Pancreas (tissue), 10 donors: ENCODE measurements at places on chromosomes 6 and 20. TPM values are rescaled to one million over a fixed set of nuclear protein-coding genes. Genes with fewer than 3 reads are reported as not detected.

DNA sequence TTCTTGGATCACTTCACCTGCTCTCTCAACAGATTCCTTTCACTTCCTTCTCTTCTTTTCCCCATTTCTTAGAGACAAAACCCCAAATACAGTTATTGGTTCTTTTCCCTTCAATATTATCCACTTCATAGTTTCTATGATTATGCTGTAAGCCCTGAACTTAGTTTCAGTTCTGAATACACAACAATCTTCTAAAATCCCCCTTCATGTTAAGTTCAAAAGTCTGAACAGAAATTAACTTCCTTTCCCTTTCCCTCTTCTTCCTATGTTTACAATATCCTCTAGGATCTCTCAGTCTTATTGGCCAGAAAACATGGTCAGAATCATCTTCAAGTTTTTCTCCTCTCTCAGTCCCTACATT lies 57.7 kb downstream of the OGFRL1 start:
- H3K27ac ChIP-seq = no peak overlapping the region
- no peak overlapping the region for H3K4me3 ChIP-seq
- H3K4me1 ChIP-seq = no peaks in the 10 kb centered on the region
- no peak for DNase-seq

DNA sequence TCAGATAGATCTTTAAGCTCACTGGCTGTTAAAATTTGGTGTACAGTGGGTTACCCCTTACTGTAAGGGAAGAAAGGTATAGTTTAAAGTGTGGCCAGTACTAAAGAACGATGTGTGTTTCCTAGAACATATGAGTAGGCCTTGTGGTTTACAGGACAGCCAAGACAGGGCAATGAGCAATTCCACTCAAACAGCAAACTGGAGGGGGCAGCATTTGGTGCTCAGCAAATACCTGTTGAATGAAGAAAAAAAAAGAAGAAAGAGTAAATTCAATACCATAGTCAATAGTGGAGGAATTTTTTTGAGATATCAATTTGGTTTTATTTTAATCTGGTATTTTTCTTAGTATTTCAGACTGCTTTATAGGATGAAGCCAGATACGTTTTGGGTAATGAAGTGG lies 3.8 kb upstream of the NCOA5 start:
- H3K36me3 ChIP-seq = no peaks in the 10 kb centered on the region
- no peak for DNase-seq
- no peak overlapping the region for H3K4me3 ChIP-seq
- no peak overlapping the region for H3K27ac ChIP-seq
- no peaks in the 10 kb centered on the region for H3K27me3 ChIP-seq

DNA sequence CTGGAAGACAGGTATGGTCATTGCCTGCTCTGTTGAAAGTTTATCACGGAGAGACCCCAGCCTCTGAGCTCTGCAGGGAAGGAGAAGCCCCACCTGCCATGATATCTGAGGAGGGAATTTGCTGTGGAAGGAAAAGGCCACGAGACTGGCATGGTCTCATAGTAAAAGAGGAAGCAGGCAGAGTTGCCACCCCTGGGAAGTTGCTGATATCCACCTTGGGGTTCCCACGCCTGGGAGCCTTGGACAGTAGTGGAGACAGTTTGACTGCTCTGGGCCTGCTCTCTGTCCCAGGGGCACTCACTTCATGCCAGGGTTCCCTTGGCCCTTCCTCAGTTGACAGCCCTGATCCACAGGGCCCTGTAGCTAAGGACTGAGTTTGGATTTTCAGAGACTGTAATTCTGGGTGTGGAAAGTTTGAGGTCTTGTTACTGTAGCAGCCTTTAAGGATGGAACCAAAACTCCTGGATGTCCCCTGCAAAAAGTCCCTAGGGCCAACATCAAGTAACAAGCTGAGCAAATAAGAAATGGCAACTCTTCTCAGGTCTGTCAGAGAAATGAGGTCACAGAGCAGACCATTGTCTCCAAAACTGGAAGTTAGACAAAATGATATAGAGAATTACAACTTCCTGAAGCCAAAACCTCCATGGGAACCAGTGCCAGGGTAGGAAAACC lies 6.9 kb upstream of the SIRPB1 start:
- H3K27ac ChIP-seq = no peak overlapping the region
- no peaks in the 10 kb centered on the region for H3K4me1 ChIP-seq
- H3K27me3 ChIP-seq = no peaks in the 10 kb centered on the region
- H3K4me3 ChIP-seq = no peak overlapping the region
- DNase-seq = no peak

The OPRL1 gene
- 2.2 TPM for total RNA-seq

The SYCP2L gene
- 1.1 TPM for total RNA-seq

The AGER gene
- 4.4 TPM for total RNA-seq

The MUCL3 gene
- total RNA-seq = not detected

The ALDH8A1 gene
- total RNA-seq = 1.4 TPM
